Mucosa of descending colon (tissue), 3 donors: ENCODE measurements at places on chromosomes 3 and 15. TPM values are rescaled to one million over a fixed set of nuclear protein-coding genes. Genes with fewer than 3 reads are reported as not detected.

The GOLGA8J gene
- total RNA-seq, result 0.29 TPM

The SLC12A1 gene
- total RNA-seq, result not detected

The LTK gene
- total RNA-seq, result 23.3 TPM

The ACAD9 gene
- 43.9 TPM for total RNA-seq

The KBTBD8 gene
- 1.9 TPM for total RNA-seq

The HESX1 gene
- total RNA-seq, result not detected
